ENCODE measurements at places on chromosomes 5 and 9. TPM values are rescaled to one million over a fixed set of nuclear protein-coding genes. Genes with fewer than 3 reads are reported as not detected.

GRCh38 chr9:109401169-109401989 is 80.5 kb upstream of the EPB41L4B start:
- DNase-seq: no peak

- no peak for DNase-seq
These were observed 118.3 kb downstream of the PIK3R1 start for GRCh38 chr5:68333649-68334552.

DNA sequence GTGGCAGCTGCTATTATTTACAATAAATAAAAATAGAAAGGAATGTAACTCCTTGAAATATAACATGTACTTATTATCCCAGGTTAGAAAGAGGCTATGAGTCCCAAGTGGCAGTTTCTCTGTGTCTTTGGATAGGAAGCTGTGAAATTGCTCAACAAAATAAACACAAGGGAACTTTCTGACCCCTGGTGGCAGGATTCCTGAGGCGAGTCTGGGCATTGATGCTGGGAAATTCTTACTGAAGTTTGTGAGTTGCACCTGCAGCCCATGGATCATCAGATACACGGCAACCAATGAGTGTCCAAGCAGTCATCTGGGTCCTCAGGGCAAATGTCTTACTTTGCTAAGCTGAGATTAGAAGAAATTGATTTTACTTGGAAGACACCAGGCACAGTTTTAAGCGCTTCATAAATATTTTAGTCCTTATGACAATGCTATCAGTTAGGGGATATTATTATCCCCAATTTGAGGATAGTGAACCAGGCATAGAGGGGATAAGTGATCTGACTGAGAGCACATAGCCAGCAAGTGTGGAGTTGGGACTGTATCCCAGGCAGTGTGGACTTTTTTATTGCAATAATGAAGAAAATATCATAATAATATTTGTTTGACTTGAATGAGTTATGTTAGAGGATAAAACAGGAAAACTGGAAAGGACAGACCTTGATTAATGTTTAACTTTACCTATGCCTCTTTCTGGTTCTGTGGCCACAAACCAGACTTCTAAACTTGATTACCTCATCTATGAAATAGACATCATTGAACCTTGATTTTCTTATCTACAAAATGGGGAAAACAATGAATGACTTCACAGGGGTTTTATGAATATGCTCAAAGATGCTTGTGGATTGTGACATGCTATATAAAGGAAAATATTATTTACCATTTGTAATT is 265.5 kb upstream of the ADAMTSL1 start:
- DNase-seq: no peak

DNA sequence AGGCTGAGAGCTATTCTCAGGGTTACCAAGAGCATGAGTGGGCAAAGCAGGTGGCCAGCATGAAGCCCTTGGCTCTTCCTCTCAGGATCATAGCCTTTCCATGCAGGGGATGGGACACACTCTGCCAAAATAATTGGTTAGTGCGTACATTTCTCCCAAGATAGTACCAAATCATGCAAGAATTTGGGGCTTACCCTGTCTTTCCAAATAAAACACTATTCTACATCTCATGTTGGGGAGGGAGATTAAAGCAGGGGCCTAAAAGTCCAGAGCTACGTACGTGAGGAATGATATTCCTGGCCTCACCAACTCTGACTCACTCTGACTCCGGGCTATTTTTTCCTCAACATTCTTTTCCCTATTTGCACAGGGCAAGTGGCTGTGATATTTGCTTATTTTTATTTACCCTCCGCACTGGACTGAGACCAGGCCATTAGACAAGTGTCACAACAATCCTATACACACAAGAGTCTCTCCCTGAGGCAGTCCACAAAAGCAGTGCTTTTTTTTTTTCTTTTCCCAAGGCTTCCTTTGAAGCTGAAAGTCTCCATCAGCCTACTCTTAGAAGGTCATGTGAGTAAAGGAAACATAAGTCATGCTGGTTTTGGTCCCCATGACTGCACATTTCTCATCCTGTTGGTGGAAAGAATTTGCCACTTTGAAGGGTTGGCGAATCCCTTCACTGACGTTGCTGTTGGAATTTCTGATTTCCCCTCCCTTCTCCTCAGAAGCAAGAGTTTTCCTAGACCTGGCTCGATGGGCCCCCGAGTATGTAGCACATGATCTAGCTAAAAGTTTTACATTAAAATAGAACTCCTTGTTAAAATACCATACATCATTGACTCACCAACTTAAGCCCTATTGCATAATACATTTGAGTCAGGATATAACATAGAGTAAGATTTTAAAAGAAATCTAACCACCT is 40.0 kb downstream of the TMEM252 start:
- DNase-seq: no peak

- no peak for DNase-seq
These were observed 112.4 kb downstream of the CETN3 start for GRCh38 chr5:90297045-90297764.

DNA sequence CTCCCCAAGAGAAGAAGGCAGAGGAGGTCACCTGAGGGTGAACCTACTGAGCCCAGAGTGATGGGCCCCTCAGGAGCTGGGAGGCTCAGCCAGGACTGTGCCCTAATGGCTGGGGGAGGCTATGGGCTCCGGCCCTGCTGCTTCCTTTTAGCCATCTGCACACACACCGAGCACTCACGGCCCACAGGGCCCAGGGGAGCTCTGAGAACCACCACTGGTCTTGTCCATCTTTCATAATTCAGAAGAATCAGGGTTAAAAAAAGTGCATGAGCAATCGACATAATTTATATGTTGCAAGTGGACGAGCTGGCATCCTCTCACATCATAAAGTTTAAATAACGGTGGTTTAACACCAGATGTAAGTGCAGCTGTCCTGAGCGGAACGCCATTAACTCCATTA is 162.1 kb downstream of the FSTL4 start:
- DNase-seq: no peak

- DNase-seq: no peak
These were observed 87.0 kb upstream of the NR5A1 start for GRCh38 chr9:124594225-124594624.

GRCh38 chr9:131534721-131535237 is 3.7 kb upstream of the UCK1 start:
- no peak for DNase-seq

DNA sequence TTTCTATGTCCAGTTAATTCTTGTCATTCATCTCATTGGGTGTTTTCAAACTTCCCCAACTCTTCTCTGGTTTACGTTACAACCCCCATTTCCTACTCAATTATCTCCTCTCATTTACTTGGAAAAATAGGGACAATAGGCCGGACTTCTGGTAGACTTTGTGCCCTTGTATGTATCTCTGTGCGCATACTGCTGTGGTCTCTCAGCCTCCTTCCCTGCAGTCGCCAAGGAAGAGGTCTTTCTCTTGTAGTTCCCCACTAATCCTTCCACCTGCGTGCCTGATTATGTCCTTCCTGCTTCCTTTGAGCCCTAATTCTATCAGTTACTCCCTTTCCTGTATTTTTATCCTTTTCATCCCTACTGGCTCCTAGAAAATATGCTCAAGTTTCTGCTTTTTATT is 176.3 kb downstream of the GDNF start:
- no peak for DNase-seq

DNA sequence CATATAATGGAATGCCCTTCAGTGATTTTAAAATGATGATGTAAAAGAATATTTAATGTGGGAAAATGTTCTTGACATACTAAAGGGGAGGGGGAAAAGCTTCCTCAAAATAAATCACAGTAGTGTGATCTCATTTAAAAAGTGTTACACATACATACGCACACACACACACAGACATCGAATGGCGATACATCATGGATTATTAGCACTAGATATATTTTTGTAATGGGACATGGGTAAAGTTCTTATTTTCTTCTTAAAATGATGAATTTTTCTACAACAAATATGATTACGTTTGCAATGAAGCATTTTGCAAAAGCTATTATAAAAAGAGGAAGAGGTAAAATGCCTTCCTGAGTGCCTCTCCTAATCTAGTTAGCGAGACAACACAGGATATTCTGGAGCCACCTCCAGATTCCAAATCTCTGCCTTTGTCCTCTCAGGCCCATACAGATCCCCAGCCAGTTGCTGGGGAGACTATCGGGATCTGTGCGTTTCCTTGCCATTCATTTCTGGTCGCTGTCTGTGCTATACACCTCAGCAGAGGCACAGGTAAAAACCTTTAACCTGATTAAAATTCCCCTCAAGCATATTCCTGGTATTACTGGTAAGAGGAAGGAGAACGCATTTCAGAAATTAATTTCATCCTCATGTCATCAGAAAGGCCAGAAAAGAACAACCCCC is 69.6 kb downstream of the SLC28A3 start:
- DNase-seq: no peak

DNA sequence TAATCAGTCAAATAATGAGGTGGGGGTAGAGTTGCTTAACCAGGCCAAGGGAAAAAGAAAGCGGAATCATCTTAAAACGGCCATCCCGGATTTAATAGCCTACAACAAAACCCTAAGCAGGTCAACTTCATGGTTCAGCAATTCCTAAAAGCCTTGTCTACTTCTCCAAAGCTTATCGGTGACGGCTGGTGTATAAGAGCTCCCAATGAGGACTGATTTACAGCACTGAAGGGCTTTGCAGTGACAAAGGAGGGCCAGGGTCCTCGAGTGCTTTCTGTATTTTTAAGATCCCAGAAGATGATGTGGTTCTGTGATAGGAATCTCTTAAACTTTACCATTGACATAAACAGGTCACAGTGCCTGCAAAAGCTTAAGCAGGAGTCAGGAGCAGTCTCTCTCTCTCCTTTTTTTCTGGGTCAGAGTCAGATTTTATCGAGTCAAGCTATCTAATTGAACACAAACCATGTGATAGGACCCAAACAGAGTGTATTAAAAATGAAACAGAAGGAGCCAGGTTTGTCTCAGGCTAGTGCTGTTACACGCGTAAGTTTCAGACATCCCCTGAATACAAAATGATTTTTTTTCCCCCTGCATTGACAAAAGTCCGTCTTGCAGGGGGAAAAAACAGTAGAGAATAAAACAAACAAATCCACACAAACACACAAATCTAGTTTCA is 663.6 kb upstream of the ZNF608 start:
- no peak for DNase-seq

DNA sequence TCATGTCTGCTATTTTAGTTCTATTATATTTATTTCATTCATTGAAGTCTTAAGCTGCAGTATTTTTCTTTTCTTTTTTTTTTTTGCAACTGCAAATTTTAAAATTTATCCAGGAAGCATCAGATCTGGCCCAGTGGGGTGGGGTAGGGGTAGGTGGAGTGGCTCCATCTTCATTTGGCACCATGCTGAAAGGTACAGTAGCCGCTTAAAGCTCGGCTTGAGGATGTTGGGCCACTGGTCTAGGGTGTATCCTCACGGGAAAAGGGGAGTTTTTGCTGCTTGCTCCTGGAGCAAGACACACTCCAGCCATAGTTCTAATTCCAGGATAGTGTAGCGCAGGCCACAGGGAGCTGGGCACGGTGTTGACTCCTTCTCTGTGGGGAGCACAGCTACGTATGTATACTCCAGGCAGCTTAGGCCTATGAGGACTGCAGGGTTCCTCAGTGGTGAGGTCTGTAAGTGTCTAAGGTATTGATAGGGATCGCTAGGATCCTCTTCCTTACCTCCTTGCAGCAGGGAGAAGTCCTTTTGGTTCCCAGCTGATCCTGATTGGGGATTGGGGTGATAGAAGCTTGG is 22.7 kb downstream of the RCL1 start:
- DNase-seq: no peak

- DNase-seq: no peak
These were observed 100.8 kb upstream of the DHFR start for GRCh38 chr5:80755626-80756025.

DNA sequence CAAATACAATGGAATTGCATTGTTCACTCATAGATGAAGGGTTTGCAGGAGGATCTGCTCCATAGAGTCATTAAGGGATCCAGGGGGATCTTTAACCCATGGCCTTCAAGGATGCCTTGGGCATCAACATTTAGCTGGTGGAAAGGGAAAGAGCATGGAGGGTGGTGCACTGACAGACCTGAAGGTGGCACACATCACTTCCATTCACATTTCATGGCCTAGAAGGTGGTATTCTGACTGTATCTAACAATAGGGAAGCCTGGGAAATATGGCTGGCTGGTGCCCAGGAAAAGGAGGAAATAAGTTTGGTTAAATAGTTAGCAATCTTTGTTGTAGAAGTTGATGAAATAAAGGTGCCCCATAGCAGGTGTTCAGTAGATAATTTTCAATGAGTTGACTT is 230.2 kb downstream of the CD180 start:
- no peak for DNase-seq

- DNase-seq: no peak
These were observed 261.8 kb upstream of the CLINT1 start for GRCh38 chr5:158120760-158121159.

GRCh38 chr5:111960476-111961215 is 203.7 kb upstream of the NREP start:
- DNase-seq: no peak

DNA sequence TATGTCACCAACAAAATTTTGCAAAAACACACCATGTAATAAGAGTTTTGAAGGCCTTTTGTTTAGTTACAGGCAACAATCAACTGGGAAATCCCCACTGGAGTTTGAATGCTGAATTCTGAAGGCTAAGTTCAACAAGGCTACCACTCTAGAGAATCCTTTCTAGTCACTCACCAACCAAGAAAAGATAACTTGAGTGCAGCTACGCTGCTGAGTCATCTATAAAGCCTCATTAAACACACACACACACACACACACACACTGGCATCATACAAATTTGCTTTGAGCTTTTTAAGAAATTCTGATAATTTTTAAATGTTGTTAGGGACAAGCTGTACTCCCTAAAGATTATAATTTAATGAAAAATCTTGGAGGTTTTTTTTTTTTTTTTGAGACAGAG is 219.6 kb downstream of the DENND1A start:
- no peak for DNase-seq

GRCh38 chr5:58335518-58335917 is 124.4 kb downstream of the PLK2 start:
- no peak for DNase-seq

DNA sequence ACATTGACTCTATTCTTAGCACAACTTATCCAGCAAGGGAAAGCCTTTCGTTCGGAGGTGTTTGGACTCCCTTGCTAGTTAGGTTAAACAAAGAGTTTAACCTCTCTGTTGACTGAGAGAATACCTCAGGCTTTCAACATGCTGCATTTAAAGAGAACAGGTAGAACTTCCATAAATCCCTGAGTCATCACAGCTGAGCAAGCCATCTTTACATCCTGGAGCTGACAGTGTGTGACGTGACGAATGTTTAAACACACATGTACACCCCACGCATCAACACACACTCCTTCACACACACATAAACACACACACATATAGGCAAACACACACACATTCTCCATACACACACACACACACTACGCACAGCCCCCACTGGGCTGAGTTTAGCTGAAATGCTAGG is 152.8 kb downstream of the ADAMTS12 start:
- no peak for DNase-seq

The CDH9 gene
- polyA plus RNA-seq: not detected

The CACFD1 gene
- polyA plus RNA-seq: 7.4 TPM

The INSYN2B gene
- polyA plus RNA-seq: not detected

The CLIC3 gene
- 0.55 TPM for polyA plus RNA-seq

The CNTFR gene
- 64.4 TPM for polyA plus RNA-seq

The MARCHF6 gene
- 36.6 TPM for polyA plus RNA-seq

The GABRG2 gene
- not detected for polyA plus RNA-seq

The PRSS3 gene
- polyA plus RNA-seq: 0.05 TPM

The CBY3 gene
- polyA plus RNA-seq: not detected

The OTULINL gene
- polyA plus RNA-seq: 0.15 TPM

The LCP2 gene
- polyA plus RNA-seq: 1.2 TPM

The ZNF883 gene
- 1.4 TPM for polyA plus RNA-seq

The NUTM2G gene
- polyA plus RNA-seq: not detected

All from psoas muscle (tissue), 8 donors.